ENCODE measurements at places on chromosomes 7 and 10.

- DNase-seq = no peak
Measured at GRCh38 chr10:31749981-31750840, 178.4 kb downstream of the ARHGAP12 start.

GRCh38 chr10:2005546-2005945, 268.2 kb upstream of the ADARB2 start:
- no peak for DNase-seq

- no peak for DNase-seq
Measured at GRCh38 chr7:72391821-72392377, 20.2 kb downstream of the CALN1 start.

DNA sequence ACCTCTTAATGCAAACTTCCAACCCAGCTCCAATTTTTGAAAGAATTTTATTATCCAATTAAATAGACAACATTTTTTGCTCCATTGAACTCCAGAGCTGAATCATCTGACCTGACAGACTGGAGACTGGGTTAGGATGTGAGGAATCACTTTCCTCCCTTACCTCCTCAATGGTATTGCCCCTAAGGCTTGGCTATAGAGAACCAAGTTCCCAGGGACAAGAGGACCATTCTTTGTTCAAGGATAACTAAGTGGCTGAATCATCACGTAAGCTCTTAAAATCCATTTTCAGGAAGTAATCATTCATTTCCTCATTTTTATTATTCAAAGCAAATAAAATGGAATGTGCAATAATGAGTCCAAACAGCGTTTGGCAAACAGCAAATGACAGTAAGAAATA, 335.1 kb downstream of the GATA3 start:
- no peak for DNase-seq

DNA sequence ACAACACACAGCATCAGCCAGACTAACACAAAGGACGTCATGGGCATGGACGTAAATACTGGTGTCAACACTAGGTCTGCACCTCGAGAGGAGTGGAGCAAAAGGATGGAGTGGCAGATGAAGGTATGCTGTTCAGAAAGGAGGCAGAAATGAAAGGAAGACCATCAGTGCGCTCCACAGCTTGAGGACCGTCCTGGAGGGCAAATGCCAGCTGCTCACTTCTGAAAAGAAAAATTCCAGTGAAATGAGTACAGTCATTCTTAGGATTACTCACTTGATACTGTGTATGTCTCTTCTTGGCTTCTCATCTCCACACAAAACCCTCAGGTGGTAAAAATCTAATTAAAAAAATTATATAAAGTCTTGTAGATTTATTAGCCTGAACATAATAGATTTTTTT, 44.8 kb downstream of the EGFR start:
- no peak for DNase-seq

DNA sequence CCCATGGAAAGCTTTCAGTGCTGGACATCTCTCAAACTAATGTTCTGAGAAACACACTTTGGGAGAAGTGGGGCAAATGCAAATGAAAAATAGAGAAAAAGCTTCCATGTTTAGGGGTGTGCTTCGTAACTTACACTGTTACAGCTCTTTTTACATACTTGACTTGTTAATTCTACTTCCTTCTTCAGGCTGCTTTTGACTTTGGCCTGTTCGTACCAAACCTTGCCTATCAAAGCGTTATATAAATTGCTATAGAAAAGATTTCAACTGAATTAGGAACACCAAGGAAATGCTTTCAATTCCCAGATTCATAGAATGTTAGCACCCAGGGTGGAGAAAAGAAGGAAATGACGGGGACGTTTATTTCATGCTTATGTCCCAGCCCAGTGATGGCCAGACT, 140.8 kb upstream of the PRR15 start:
- DNase-seq = no peak

- DNase-seq = no peak
Measured at GRCh38 chr7:111413739-111414138, 148.6 kb downstream of the IMMP2L start.

DNA sequence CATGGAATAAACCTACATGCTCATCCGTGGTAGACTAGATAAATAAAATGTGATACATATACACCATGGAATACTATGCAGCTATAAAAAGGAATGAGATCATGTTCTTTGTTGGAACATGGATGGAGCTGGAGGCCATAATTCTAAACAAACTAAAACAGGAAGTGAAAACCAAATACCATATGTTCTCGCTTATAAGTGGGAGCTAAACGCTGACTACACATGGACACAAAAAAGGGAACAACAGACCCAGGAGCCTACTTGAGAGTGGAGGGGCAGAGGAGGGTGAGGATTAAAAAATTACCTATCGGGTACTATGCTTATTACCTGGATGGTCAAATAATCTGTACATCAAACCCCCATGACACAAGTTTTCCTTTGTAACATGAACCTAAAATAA, 68.7 kb upstream of the SEC61G start:
- DNase-seq = no peak

- no peak for DNase-seq
Measured at GRCh38 chr7:133313575-133313974, 60.7 kb downstream of the EXOC4 start.

GRCh38 chr10:79608505-79609375, 2.0 kb upstream of the SFTPA1 start:
- peak; percentile 48 for DNase-seq

- no peak for DNase-seq
Measured at GRCh38 chr7:115734641-115735040, 295.9 kb downstream of the TFEC start.

DNA sequence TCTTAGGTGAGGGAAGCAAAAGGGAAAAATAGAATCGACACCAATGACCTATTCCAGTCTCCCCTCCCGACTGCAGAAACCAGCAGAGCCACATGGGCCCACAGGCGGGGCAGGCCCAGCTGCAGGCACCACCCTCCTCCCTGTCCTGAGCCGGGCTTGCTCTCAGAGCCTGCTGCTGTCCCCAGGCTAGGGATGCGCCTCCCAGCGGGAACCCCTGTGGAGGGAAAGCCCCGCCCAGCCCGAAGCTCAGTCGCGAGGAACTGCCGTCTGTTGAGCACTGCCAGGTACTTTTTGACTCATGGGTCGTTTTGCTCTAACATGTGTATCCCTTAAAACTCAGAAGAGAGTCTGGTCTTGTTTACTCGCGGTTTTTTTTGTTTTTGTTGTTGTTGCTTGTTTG, 124.5 kb upstream of the RET start:
- no peak for DNase-seq

DNA sequence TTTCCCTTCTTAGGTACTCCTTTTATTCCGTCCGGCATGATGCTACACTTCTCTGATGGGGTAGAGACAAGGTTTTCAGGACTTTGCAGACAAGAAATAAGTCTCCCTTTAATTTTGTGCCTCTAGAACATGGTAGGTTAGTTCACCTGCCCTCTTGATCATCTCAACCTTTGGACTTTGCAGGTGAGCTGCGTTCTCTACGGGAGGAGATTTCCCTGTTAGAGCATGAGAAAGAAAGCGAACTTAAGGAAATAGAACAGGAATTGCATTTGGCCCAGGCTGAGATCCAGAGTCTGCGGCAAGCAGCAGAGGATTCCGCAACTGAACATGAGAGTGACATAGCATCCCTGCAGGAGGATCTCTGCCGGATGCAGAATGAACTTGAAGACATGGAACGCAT, 9.2 kb downstream of the CCDC136 start:
- DNase-seq = no peak

GRCh38 chr7:76220185-76221057, 18.7 kb downstream of the SRRM3 start:
- DNase-seq = no peak

DNA sequence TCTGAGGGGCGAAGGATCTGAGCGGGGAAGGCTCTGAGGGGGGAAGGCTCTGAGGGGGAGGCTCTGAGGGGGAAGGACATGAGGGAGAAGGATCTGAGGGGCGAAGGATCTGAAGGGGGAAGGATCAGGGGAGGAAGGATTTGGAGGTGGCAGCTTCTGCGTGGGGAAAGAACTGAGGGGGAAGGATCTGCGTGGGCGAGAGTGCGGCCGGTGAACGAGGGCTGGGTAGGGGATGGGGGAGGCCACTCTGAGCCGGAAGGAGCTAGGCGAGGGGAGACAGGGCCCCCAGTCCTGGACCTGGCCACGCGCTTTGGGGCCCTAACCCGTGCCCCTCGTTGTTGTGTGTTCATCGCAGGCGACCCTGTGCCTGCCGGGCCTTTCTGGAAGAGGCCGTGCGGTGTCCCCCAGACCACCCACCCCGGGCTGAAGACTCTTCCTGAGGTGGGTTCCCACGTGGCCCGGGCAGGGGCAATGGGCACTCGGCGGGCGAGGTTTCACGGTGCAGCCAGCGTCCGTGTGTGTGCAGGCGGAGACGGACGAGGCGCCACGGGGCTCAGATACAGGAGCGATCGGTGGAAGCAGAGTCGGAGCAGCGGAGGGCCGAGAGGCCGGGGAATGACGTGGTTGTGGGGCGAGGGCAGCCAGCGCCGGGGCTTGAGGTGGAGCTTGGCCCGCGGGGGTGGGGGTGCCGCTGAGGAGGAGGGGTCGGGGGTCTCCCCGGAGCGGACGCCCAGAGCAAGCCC, 2.0 kb downstream of the CALY start:
- peak; percentile 41 for DNase-seq

DNA sequence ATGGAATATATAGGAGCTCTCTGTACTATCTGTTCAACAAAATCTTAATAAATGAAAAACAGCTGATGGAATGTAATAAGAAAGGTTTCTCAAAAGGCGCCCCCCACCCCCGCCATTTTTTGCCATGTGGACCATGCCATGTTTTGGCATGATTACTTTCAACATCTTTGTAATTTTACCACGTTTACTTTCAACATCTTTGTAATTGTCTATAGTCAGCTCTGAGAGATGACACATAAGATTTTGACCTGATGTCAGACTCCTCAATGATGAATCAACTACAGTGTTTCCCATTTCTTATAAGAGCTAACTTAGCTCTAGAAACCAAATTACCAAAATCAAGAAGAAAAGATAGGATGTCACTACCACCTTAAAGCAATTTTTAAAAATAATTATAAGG, 144.9 kb upstream of the AHR start:
- DNase-seq = no peak

GRCh38 chr7:99290980-99291607, 18.5 kb downstream of the MYH16 start:
- no peak for DNase-seq

- DNase-seq = no peak
Measured at GRCh38 chr10:12489357-12489756, 140.0 kb downstream of the CAMK1D start.

GRCh38 chr10:68955355-68955831, 577 bp upstream of the DDX21 start:
- DNase-seq = no peak

DNA sequence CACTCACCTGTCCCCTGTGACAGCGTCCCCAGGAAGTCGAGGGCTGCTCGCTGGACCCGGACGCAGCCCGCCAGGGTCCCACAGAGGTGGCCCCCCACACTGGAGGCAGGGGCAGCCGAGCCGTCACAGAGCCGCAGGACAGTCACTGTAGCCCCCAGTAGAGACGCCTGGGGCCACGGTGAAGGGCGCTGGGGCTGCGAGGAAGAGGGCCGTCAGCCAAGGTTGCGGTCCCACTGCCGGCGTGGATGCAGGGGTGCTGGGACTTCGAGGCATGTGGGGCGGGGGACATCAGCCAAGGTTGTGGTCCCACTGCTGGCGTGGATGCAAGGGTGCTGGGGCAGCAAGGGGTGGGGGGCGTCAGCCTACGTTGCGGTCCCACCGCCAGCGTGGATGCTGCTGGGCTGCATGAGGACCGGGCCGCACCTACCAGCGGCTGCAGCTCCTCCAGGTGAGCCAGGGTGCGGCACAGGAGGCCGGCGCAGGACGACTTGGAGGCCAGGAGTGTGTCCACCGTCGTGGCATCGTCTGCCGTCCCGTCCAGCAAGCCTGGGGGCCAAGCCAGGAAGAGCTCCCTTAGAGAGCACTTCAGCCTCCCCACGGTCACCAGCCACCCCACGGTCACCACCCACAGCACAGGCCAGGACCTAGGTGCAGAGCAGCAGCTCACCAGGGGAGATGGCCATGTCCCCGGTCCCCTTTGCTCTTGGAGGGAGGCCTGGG, 13.9 kb downstream of the BRAT1 start:
- no peak for DNase-seq

DNA sequence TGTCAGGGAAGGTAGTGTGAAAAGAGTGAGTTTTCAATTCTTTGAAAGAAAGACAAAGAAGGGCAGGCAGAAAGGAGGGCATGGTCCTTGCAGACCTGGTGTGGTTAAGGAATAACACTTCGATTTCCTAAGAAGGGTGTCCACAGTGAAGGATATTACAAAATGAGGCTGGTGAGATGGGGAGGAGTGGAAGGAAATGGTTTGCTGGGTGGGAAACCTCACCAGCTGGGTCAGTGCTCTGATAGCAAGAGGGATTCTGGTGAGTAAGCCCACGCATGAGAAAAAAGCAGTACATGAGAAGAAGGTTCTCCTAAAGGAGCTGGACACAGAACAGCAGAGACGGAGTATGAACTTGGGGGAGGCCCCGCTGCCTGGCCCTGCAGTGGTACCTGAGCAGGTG, 230.6 kb upstream of the PLXNA4 start:
- no peak for DNase-seq

GRCh38 chr10:45505311-45505710, 131.3 kb downstream of the ALOX5 start:
- DNase-seq = no peak

GRCh38 chr10:997266-998022, 9.2 kb downstream of the GTPBP4 start:
- no peak for DNase-seq

GRCh38 chr7:111954474-111955381, 251.5 kb downstream of the DOCK4 start:
- no peak for DNase-seq

GRCh38 chr7:29748286-29749099, 57.8 kb upstream of the WIPF3 start:
- no peak for DNase-seq

- DNase-seq = no peak
Measured at GRCh38 chr7:32137059-32137458, 66.9 kb upstream of the PDE1C start.

DNA sequence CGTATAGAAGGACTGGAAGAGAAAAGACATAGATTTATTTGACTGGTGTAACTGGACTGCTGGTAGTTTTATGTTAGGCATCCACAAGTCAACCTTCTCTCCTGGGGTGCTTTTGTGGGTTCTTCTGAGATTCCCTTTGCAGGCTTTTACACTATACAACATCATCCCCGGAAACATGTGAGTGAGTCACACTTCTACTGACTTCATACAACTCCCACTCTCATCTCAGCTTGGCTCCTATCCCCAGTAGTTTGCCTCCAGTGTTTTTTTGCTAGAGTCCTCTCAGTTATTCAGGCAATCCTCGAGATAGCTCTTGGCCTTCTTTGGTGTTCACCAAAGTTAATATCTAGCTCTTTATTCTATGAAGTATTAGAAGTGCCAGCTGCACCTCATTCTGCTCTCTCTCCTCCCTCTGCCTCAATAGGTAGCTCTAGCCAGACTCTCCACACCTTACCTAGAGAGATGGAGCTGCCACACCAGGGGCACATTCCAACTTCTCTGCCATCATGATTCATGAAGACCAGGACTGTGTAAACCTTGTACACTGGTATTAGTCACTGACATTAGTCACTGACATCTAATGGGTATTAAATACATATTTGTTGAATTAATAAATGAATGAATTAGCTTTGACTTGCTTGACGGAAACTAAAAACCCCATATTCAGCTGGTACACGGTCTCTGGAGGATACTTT, 281.9 kb downstream of the PPP1R3A start:
- no peak for DNase-seq

GRCh38 chr10:127875916-127876315, 16.8 kb downstream of the CLRN3 start:
- no peak for DNase-seq

GRCh38 chr10:7409045-7409731, 1.6 kb downstream of the SFMBT2 start:
- peak; percentile 79 for DNase-seq

GRCh38 chr10:19579761-19580545, 236.3 kb upstream of the PLXDC2 start:
- no peak for DNase-seq

Measured in GM13976 (cell line).